ENCODE measurements at places on chromosomes 2 and 18.

GRCh38 chr18:58559427-58560186 is 69.3 kb downstream of the ALPK2 start:
- DNase-seq: peak; percentile 72

DNA sequence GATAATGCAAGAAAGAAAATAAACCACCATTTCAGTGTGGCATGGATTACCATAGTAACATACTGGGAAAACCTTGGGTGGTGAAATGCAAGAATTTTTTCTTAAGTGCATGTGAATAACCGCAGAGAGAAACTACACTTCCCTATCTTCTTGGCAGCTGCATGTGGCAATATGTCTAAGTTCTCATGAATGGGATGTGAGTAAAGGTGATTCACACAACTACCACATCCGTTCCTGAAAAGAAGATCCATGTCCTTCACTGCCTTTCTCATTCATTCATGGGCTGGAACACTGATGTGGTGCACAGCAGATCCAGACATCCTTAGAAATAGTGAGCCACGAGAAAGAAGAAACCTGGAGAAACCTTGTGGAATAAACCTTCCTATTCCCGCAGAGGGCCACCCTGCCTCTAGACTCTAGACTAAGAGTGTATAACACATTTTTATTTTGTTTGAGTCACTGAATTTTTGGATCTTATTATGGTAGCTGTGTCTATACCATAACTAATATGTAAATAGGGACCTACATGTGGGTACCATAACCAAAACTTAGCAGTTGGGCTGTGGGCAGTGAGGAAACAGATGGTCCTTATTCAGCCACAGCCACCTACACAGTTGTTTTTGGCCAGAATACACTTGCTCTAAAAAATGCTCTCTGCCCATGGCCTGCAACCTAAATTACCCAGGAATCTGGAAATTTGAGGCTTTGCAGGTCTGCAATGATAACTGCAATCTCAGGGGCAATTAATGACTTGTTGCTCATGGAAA is 573.3 kb downstream of the LRP1B start:
- peak; percentile 35 for DNase-seq

DNA sequence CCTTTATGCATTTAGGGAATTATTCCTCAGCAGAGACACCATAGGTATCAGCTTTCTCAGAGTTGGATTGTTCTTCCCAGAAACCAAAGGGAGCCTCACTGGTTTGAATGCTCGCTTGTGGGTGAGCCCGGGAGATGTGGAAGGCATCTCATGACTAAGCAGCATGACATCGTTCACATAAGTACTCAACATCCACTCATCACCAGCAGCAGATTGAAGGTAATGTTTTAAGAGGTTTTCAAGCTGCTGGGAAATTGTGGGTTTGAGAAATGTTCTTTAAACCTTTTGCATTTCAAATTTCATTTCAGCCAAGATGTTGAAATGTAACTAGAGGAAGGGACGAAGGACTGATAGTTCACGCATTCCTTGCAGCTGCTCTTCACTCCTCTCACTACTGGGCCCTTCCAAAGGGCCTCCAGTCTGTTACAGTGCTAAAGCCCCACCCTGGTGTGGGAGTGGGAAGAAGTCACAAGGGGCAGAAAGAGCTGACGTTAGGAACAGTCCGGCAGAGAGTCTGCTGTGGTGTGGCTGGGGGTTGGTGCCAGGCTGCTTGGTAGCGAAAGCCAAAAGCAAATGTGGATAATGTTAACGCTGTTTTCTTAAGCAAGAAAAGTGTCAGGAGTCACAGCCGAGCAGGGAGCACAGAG is 324.5 kb upstream of the EPHA4 start:
- peak; percentile 16 for DNase-seq

- no peak for DNase-seq
These were observed 149.0 kb downstream of the CCDC178 start for GRCh38 chr18:33291539-33291938.

- no peak for DNase-seq
These were observed 239.9 kb upstream of the ID2 start for GRCh38 chr2:8441986-8442385.

DNA sequence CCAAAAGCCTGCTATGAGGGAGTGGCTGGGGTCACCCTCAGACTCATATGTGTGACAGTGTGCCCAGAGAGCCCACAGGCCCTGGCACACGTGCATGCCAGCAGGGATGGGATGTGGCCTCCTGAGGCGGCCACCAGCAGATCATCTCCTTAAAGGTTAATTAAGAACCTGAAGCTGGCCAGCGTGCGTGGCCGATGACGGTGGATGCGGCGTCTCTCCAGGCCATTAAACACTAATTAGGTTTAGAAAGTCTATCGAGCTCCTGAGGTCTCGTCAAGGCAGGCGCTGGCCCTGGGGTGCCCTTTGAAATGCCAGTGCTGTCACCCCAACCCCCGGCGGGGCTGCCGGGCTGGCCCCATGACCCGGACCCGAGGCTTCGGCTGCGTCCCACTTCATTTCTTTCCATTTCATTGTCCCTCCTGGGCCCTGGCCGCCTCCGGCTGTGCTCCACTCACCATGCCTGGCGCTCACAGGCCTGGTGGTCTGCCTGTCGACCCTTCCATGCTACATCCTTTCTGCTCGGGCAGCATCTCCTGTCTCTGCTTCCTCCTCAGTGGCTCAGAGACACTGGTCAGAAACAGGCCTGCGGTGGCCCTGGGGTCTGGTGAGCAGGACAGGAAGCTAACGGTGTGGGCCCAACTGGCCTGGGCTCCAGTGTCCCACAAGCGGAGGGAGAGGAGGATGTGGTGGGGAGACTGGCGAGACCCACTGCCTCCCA is 228.9 kb downstream of the CELF4 start:
- no peak for DNase-seq

DNA sequence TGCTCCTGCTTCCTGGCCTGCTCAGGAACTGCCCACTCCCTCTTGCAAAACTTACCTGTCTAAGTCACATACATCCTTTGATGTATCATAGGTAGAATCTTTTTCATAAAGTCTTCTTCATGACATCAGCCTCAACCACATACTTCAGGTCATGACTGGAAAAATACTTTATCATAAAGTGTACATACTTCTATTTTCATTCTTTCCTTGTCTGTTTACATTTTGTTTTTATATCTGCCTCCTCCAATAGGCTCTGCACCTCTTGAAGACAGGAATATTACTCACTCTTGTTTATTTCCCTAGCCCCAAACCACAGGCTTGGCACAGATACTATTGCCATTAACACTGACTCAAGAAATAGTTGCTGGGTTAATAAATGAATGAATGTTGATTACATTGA is 43.6 kb upstream of the ZNF804A start:
- DNase-seq: peak; percentile 30

- DNase-seq: no peak
These were observed 470 bp downstream of the KCNF1 start for GRCh38 chr2:10912076-10912731.

- no peak for DNase-seq
These were observed 24.2 kb upstream of the PRLH start for GRCh38 chr2:237542001-237542704.

- DNase-seq: no peak
These were observed 8.5 kb downstream of the ESPNL start for GRCh38 chr2:238108423-238109183.

DNA sequence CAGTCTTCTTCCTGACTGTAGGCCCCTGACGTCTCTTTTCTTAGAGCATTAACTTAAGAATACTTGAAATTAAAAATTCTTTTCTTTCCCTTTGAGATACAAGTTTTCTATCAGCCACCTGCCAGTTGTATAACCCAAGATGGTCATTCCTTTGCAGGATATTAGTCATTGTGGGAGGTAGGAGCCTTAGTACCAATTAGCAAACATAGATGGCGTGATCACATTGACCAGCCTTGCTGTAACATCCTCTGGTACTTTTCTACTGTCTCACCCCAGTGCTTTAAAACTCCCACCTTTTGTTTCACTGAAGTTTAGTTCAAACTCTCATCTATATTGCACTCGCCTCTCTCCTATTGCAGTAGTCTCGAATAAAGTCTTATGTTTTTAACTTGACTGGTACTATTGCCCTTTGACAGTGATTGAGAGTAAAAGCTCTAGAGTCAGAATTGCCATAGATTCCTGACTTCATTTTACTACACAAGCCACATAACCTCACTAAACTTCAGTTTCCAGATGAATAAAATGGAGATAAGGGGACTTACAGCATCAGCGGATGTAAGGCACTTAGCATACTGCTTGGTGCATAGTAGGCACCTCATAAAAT is 74.1 kb downstream of the VRK2 start:
- no peak for DNase-seq

- no peak for DNase-seq
These were observed 590.2 kb downstream of the EPHA4 start for GRCh38 chr2:220981926-220982325.

DNA sequence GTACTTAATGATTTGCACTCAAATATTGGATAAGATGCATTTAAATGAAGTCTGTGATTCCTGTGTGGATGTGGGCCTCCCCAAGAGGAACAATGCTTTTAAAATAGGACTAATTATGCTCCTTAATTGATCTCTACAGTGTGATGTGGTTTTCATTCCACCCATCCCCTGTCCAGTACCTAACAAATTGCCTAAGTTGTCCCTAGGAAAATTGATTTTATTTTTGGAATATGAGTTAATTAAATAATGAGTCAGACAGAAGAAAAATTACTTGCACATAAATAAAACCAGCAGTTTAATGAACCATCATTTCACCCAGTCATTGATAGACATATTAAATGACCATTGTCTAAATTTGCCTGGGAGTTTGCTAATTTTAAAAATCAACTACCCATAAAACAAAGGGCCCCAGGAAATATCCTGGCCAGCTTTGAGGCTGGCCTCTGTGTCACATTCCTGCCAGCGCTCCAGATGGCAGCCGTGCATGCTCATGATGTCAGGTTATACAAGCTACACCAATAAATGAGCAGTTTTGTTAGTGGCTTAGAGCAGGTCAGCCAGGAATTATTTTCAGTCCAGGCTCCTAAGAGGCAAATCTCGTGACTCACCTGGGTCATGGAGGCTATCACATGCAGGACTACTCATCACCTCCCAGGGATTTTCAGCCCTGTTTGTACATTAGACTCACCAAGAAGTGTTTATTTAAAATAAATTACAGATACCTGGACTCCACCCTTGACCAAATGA is 31.9 kb downstream of the ABHD3 start:
- DNase-seq: peak; percentile 98

- DNase-seq: peak; percentile 78
These were observed 37.4 kb downstream of the SCTR start for GRCh38 chr2:119486886-119487285.

- peak; percentile 7 for DNase-seq
These were observed 113.2 kb upstream of the CHST9 start for GRCh38 chr18:27298214-27298804.

DNA sequence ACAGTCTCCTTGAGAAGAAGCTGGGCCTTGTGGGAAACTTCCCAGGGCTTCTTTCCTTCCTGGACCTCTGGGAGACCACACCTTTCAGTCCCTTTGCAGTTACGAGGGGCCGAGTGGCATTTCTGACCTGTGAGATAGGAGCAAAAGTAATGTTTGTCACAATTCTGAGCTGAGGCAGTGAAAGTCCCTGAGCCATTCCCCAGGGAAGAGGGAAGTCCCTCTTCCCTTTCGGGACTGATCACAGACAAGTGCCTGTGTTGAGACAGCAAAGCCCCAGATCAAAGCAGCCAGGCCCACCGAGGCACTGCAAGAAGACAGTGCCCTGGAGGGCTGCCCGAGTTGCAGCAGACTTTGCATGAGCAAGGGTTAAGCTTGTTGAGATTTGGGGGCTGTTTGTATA is 41.9 kb downstream of the RHOB start:
- DNase-seq: no peak

DNA sequence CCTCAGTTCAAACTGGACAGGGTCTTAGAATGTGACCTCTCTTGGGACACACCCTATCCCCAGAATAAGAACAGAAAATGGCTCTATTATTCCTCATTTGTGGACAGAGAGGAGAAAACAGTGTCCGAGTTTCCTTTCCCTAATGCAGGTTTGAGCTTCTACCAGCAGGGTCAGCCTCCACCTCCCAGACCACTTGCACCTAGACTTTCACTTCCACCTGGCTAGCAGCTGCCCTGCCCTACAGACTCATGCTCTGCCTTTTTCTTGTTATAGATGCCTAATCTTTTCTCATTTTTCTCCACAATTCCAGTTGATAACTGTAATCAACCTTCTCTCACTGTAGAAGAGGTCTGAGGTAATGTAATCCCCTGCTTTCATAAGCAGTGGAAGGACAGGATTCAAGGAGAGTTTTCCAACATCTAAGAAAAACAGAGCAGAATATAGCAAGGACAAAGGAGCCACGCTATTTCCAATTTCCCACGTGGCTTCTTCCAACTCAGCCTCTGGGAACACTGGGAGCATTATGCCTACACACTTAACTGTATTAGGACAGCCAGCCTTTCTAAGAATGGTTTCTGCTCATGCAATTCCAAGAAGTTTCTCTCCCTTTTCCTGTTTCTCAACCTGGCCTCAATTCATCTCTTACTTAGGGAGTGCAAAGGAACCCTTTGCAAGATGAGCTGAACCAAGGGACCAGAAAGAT is 239.8 kb downstream of the BCL11A start:
- no peak for DNase-seq

- DNase-seq: peak; percentile 75
These were observed 246.3 kb upstream of the NRP2 start for GRCh38 chr2:205435970-205436369.

- no peak for DNase-seq
These were observed 41.0 kb downstream of the ROCK2 start for GRCh38 chr2:11303290-11304013.

DNA sequence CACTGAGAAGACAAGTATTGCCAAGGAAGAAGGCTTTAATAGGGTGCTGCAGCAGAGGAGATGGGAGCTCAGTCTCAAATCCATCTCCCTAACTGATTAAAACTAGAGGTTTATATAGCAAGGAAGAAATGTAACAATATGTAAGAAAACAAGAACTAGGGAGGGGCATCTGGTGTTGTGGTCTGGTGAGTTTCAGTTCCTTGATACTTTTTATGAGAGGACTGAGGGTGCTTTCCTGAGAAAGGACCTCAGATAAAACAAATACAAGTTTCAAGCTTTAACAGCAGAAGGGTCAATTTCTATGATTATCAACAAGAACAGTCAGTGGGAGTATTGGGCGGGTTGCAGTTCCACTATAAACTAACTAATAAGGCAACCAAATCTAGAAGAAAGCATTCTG is 1967.5 kb downstream of the SUCLG1 start:
- no peak for DNase-seq

- no peak for DNase-seq
These were observed 19.9 kb upstream of the EVA1A start for GRCh38 chr2:75580606-75581005.

DNA sequence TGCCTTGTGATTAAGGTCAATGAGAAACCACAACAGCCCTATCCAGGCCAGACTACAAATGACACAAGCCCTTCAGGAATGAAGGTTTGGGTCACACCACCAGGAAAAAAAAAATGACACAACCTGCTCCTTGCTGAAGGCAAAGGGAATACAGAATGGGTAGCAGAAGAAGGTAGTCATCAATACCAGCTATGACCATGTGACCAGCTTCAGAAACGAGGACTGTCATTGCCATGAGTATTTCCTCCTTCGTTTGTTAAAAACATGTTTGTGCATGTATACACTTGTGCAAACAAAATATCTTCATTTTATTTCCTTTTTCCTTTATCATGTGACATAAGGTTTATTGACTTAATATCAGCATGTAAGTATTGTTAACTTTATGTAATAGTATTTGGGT is 226.6 kb downstream of the CDH19 start:
- DNase-seq: no peak

- no peak for DNase-seq
These were observed 36.7 kb downstream of the NCK2 start for GRCh38 chr2:105781274-105781978.

- DNase-seq: peak; percentile 31
These were observed 325.5 kb downstream of the IRS1 start for GRCh38 chr2:226474131-226474530.
